ENCODE measurements at places on chromosomes 1 and 21.

DNA sequence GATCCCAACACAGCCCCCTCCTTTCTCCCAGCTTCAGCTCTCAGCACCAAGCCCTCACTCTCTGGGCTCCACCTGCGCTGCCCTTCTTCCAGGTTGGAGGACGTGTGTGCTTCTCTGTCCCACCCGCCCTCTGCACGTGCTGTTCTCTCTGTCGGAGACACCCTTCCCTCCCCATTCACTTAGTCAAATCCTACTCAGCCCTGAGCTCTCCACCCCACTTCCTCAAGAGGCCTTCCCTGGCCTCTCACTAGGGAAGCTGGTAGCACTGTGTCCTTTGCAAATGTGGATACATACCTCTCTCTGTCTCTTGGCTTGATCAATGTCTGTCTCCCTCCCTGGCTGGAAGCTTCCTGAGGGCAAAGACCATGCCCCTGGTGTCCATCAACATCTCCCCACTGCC, 43.0 kb downstream of the TNFRSF8 start:
- H3K36me3 ChIP-seq, result no peaks in the 10 kb centered on the region
- H3K27me3 ChIP-seq, result no peaks in the 10 kb centered on the region
- no peak overlapping the region for H3K4me3 ChIP-seq
- H3K27ac ChIP-seq, result no peak overlapping the region
- DNase-seq, result no peak

DNA sequence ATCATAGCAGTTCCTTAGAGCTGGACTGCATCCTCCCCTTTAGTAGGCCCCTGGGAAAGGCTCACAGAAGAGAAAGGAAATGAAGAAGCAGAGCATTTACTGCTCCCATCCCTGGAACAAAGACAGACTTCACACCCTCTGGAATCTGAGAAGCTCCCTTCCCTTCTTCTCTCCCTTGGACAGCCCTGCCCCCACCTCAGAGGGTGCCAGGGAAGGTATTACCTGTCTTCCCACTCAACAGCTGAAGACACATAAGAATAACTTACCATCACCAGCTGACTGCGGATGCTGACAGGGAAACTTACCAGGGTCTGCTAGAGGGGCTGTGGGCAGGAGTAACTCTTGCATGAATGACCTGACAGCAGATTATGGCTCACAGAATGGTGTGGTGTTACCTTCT, 14.1 kb upstream of the FAAH start:
- no peak overlapping the region for H3K4me3 ChIP-seq
- no peak overlapping the region for H3K27ac ChIP-seq
- no peaks in the 10 kb centered on the region for H3K4me1 ChIP-seq
- H3K36me3 ChIP-seq, result no peaks in the 10 kb centered on the region
- DNase-seq, result no peak
- no peaks in the 10 kb centered on the region for H3K27me3 ChIP-seq

- H3K4me3 ChIP-seq, result no peak overlapping the region
- no peaks in the 10 kb centered on the region for H3K4me1 ChIP-seq
- no peak for DNase-seq
- H3K27ac ChIP-seq, result no peak overlapping the region
Observed at GRCh38 chr1:22289307-22289995, 146.6 kb upstream of the WNT4 start.

DNA sequence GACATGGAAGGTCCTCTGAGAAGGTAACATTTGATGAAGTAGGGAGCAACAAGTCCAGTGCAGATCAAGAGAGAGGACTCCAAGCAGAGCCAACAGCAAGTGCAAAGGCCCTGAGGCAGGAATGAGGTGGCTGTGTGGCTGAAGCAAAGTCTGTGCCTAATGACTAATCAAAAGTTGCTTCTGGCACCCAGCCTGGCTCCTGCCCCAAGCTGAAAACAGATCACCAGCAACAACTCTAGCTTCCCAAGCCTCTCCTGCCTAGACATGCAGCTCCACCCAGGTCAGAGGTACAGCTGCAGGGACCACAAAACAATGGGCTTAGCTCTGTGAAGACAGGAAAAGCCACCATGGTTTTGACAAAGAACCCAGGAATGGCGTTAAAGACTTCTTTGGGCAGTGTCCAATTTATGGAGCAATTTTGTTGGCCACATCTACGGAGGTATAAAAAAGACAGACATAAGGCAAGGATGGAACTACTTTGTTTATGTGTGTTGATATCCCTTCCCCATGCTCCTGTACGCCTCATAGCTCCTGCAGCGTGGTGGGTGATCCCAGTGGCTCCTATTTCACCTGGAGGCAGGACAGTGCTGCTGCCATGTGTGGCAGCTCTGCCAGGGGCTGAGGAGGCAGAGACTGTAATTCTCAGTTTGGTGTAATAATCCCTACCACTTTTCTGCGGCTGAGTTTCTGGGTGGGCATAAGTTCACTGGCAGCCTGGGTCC, 26.4 kb upstream of the IGSF3 start:
- no peaks in the 10 kb centered on the region for H3K4me1 ChIP-seq
- H3K36me3 ChIP-seq, result no peaks in the 10 kb centered on the region

GRCh38 chr1:4150262-4150661, 250.2 kb upstream of the C1orf174 start:
- no peak overlapping the region for H3K27ac ChIP-seq
- no peaks in the 10 kb centered on the region for H3K4me1 ChIP-seq
- H3K36me3 ChIP-seq, result no peaks in the 10 kb centered on the region
- peak; percentile 20 for DNase-seq
- H3K27me3 ChIP-seq, result no peaks in the 10 kb centered on the region

- H3K4me3 ChIP-seq, result no peak overlapping the region
- H3K36me3 ChIP-seq, result no peaks in the 10 kb centered on the region
Observed at GRCh38 chr1:54795841-54796468, 5.2 kb downstream of the TTC22 start.

DNA sequence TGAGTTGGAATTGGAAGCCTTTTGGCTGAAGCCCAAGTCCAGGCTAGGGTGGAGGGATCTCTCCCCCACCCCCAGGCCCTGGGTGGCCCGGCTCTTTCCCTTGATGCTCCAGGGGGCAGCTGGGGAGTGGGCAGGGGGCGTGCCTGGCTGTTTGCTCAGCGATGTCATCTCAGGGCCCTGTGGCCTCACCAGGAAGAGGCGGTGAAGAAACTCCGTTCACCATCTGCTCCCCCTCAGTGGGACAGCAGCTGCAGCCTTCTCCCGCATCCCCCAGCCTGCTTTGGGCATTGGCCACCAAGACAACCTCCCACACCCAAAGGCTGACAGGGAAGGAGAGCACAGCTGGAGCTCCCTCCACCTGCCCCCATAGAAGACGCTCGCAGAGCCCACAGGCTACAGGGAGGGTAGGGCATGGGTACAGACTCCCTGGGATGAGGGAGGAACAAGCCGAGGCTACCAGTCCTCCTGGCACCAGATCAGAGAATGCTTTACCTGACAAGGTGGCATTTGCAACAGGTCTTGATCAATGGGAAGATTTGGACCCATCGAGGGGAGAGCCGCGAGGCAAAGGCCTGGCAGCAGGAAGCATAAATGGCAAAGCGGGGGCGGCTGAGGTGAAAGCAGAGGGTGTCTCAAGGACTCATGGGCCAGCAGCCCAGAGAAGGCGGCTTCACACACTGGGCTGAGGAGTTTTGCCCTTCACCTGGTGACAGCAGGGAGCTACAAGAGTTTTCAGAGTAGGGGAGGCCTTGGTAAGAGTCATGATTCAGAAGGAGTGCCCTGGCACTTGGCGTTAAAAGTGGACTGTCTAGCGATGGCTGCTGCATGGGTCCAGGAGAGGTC, 6.5 kb upstream of the GUCA2A start:
- no peaks in the 10 kb centered on the region for H3K4me1 ChIP-seq
- no peak overlapping the region for H3K4me3 ChIP-seq
- no peak for DNase-seq
- no peaks in the 10 kb centered on the region for H3K36me3 ChIP-seq

DNA sequence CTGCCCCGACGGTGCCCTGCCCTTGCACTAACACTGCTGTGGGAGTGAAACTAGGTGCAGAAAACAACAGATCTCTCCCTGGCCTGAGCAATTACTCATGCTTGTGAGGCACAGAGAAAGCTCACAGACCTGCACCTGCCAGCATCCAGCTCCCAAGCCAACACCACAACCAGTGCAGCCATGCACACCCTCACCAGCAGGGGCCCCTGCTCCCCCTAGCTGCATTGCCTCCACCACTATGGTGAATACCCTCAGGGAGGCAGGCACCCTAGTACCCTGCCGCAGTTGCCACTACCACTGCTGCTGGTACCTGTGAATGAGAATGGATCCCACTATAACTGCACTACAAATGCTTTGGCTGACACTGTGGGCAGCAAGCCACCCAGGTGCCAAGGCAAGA, 7.1 kb upstream of the DIRAS3 start:
- H3K27ac ChIP-seq, result no peak overlapping the region
- H3K27me3 ChIP-seq, result no peaks in the 10 kb centered on the region
- no peak for DNase-seq
- H3K36me3 ChIP-seq, result no peaks in the 10 kb centered on the region
- no peaks in the 10 kb centered on the region for H3K4me1 ChIP-seq

- no peaks in the 10 kb centered on the region for H3K4me1 ChIP-seq
- H3K36me3 ChIP-seq, result no peaks in the 10 kb centered on the region
- H3K4me3 ChIP-seq, result no peak overlapping the region
- H3K27ac ChIP-seq, result no peak overlapping the region
Observed at GRCh38 chr21:40340357-40340756, 473.1 kb downstream of the PCP4 start.

DNA sequence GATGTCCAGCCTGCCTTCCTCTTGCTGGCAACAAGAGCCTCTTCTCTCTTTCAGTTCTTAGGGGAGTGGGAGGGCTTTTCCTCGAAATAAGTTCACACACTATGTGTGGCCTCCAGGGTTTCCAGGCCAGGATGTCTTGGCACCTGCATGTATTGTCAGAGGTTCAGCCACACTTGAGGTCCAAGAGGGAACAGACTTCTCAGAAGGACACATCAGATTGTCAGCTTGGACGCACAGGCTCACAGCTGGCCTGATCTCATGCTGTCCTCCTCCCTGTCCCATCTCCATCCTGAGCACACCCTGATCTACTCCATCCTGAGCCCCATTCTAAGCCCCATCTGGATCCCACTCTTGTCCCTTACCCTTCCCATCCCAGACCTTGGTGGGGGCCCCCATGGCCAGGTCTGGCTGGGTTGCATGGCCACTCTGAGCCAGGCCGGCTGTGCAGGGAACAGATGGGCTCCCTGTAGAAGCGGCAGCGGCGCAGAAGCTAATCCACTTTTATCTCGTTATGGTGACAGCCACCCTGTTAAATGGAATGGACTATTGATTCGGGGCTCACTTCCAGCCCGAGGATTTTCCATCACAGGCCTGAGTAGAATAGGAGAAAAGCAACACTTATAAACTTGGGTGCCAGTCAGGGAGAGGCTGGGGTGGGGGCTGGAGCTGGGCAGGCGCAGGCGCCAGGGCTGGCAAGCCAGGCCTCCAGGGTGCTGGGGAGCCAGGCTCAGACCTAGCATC, 85.1 kb upstream of the CSF3R start:
- H3K4me3 ChIP-seq, result no peak overlapping the region
- H3K36me3 ChIP-seq, result no peaks in the 10 kb centered on the region
- H3K27me3 ChIP-seq, result no peaks in the 10 kb centered on the region
- DNase-seq, result peak; percentile 39

- no peak overlapping the region for H3K4me3 ChIP-seq
- no peak for DNase-seq
- H3K36me3 ChIP-seq, result no peaks in the 10 kb centered on the region
- H3K27me3 ChIP-seq, result no peaks in the 10 kb centered on the region
- no peak overlapping the region for H3K27ac ChIP-seq
Observed at GRCh38 chr1:36908096-36908495, 126.2 kb downstream of the GRIK3 start.

- no peaks in the 10 kb centered on the region for H3K4me1 ChIP-seq
- no peak overlapping the region for H3K4me3 ChIP-seq
- DNase-seq, result peak; percentile 79
- no peaks in the 10 kb centered on the region for H3K27me3 ChIP-seq
- H3K36me3 ChIP-seq, result no peaks in the 10 kb centered on the region
Observed at GRCh38 chr1:153357076-153357852, 390 bp upstream of the S100A9 start.

DNA sequence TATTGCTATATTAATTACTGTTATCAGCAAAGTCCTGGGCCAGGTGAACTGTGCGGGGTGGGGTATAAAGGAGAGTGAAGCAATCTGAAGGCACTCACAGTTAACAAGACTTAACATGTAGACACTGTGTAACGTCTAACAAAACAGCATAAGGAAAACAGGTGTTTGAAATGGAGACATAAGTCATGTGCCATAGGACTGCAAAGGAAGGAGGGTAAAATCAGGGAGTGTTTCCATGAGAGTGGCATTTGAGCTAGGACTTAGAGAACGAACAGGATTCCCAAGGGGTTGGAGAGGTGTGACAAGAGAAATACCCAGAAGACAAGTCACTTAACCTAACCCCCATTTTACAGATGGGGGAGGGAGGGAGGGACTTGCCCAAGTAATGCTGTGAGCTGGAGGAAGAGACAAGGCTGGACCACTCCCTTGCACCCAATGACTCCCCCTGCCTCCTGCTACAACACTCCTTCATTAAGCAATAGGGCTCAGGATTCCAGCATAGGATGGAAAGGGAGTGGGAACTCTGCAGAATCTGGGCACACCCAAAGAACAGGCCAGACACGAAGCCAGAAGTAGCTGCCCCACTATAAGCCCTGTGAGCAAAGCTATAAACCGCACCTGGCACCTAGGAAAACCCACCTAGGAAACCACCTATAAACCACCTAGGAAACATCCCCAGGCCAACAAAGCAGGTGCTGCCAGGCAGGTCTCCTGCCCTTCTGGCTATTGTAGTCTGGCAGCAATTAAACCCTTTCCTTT, 6.6 kb downstream of the PEF1 start:
- no peaks in the 10 kb centered on the region for H3K27me3 ChIP-seq
- H3K36me3 ChIP-seq, result no peaks in the 10 kb centered on the region
- no peak overlapping the region for H3K4me3 ChIP-seq
- H3K27ac ChIP-seq, result no peak overlapping the region

GRCh38 chr1:117007719-117008013, 6.1 kb downstream of the CD101 start:
- no peaks in the 10 kb centered on the region for H3K27me3 ChIP-seq
- no peaks in the 10 kb centered on the region for H3K4me1 ChIP-seq
- no peak overlapping the region for H3K27ac ChIP-seq
- no peak overlapping the region for H3K4me3 ChIP-seq
- no peaks in the 10 kb centered on the region for H3K36me3 ChIP-seq

GRCh38 chr21:19648391-19648790, 1244.8 kb upstream of the TMPRSS15 start:
- H3K4me3 ChIP-seq, result no peak overlapping the region
- H3K36me3 ChIP-seq, result no peaks in the 10 kb centered on the region
- H3K27me3 ChIP-seq, result no peaks in the 10 kb centered on the region
- DNase-seq, result no peak
- no peaks in the 10 kb centered on the region for H3K4me1 ChIP-seq
- H3K27ac ChIP-seq, result no peak overlapping the region

- no peaks in the 10 kb centered on the region for H3K36me3 ChIP-seq
- no peak overlapping the region for H3K27ac ChIP-seq
- no peak overlapping the region for H3K4me3 ChIP-seq
- DNase-seq, result no peak
- H3K4me1 ChIP-seq, result no peaks in the 10 kb centered on the region
Observed at GRCh38 chr1:211487082-211487481, 4.9 kb downstream of the RD3 start.

GRCh38 chr1:146036965-146037646, 15.6 kb upstream of the HJV start:
- peak; percentile 91 for DNase-seq
- H3K4me1 ChIP-seq, result no peaks in the 10 kb centered on the region
- no peaks in the 10 kb centered on the region for H3K27me3 ChIP-seq
- H3K4me3 ChIP-seq, result peak overlapping the region; percentile 20

- H3K27me3 ChIP-seq, result no peaks in the 10 kb centered on the region
- DNase-seq, result no peak
- no peak overlapping the region for H3K27ac ChIP-seq
Observed at GRCh38 chr1:240474133-240474614, 137.8 kb downstream of the GREM2 start.

GRCh38 chr1:154626456-154627256, 18.7 kb upstream of the ADAR start:
- no peak for DNase-seq
- H3K4me1 ChIP-seq, result no peaks in the 10 kb centered on the region
- peak overlapping the region; percentile 67 for H3K4me3 ChIP-seq
- H3K27ac ChIP-seq, result peak overlapping the region; percentile 72
- no peaks in the 10 kb centered on the region for H3K36me3 ChIP-seq

Measured in aorta (tissue), 5 donors.